ENCODE measurements at places on chromosomes 2 and 18.

GRCh38 chr2:205768815-205769494, 86.7 kb downstream of the NRP2 start:
- DNase-seq = no peak

DNA sequence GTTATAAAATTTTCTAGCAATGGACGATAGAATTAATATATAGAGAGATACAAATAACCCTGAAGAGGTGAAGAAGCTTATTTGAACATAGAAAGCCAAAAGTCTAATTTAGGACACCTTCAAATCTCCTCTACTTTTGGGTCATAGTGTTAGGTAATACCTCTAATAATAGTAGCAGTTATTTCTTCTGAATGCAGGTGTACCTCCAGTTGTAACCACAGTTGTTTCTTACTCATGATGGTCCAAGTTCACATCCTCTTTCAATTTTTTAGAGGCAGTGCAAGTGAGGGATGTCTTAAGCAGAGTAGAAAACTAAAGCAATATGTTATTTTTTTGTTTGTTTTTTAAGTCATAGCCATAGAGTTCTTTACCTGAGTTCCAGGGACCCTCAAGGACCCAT, 429.5 kb downstream of the CCDC85A start:
- DNase-seq = no peak

- DNase-seq = no peak
These were observed 215.9 kb upstream of the HDAC4 start for GRCh38 chr2:239616729-239617128.

DNA sequence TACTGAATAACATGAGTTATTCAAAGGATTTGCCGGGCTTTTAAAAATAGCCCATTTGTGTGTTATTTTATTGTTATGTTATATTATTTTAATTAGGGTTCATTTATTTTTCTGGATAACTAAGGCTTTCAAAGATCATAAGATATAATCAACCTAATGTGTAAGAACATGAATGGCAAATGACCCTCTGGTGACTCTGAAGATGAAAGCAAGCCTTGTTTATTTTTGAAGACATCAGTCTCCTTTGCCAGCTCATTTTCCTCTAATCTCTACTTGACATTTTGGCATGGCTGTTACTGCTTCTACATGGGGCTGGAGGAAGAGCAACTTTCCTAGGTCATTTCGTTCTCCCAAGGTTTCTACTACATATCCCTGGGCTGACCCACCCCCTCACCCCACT, 10.6 kb downstream of the FAP start:
- no peak for DNase-seq

GRCh38 chr2:218152172-218152571, 14.6 kb downstream of the CXCR1 start:
- DNase-seq = no peak

DNA sequence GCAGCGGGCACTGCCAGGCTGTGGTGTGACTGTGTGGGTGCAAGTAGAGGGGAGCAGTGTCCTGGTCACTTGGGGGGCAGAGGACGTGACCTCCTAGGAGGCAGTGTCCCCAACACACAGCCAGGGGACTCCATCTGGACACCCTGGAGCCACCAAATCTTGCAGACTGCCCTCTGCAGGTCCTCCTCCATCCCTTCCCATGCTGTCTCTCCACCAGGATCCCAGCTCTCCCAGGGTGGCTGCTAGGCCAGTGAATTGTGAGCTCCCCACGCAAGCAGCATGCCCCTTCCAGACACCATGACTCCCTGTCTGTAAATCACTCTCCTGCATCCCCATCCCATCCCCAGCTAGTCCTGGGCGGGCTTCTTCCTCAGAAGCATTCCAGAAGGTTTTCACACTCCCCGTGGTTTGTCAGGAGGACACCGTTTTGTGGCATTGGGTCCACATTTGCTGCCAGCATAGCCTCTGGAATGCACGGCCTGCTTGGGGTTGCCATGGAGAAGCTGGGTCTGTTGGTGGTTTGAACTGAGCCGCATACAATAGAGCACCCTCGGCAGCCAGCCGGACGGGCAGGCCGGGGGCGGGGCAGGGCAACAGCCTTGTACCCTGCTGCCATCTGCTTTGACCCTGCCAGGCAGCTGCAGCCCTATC, 210.7 kb downstream of the KLHL29 start:
- DNase-seq = no peak

- no peak for DNase-seq
These were observed 8.1 kb downstream of the TEX44 start for GRCh38 chr2:231600619-231601355.

- no peak for DNase-seq
These were observed 162.3 kb upstream of the ZEB2 start for GRCh38 chr2:144682248-144682647.

DNA sequence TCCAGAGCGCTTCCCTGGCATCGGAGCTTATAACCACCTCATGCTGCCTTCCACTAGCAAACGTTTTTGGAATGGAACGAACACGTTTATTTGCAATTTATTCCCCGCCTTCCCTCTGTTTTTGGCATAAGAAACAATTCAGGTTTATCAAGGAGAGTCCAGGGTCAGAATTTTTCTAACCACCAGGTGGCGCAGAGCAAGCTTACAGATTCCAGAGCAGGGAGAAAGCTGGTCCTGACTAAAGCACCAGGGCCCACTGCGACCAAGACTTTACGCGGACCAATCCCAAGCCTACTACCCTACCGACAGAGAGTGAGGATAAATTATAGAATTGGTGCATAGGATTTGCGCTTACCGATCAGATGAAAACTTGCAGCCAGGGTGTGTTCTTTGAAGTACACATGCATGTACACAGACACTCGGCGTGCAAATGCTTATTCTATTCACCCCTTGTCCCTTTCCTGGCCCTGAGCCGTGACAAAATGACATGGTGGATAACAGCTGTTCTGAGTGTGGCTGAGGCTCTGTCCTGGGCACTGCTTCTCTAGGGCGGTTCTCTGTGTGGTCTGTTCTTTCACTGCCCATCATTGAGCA, 34.7 kb downstream of the NAPG start:
- DNase-seq = peak; percentile 69

GRCh38 chr2:11391942-11392266, 47.5 kb upstream of the ROCK2 start:
- DNase-seq = no peak

- DNase-seq = no peak
These were observed 18.9 kb downstream of the KRTCAP3 start for GRCh38 chr2:27461118-27461517.

DNA sequence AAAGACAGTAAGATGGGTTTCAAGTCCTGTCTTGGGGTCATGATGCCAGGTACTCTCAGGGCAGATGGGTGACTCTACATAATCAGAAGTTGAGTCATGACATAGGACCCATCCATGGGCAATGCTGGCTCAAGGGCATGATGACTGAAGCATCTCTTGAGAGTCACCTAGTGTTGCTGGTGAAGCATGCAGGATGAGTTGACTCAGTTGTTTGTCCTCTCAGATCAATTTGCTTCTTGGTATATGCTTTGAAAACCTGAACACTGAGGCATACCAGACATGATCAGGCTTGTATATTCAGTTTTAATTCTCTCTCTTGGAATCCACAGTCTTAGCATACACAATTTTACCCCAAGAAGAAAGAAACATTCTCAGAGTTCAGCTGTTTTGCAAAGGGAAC, 658.9 kb upstream of the NXPH2 start:
- DNase-seq = no peak

GRCh38 chr2:170228429-170228828, 50.5 kb downstream of the MYO3B start:
- no peak for DNase-seq

- no peak for DNase-seq
These were observed 39.6 kb upstream of the CRACDL start for GRCh38 chr2:98975611-98976010.

DNA sequence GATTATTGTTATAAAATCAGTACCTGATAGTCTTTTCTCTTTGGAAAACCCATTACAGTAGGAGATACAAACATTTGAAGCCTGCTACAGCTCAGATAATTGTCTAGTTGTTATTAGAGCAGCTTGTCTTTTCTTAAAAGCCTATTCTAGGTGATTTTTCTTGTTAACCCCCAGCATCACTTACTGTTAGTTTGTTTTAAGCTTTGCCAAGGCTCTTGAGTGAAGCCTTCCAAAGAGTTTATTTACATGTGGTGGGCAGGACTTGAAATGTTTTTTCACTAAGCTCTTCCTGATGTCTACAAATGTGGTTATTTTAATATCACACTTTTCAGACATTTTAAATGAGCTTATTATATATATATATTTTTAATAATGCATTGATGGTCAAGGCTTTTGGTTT, 791.3 kb downstream of the PLCL1 start:
- no peak for DNase-seq

DNA sequence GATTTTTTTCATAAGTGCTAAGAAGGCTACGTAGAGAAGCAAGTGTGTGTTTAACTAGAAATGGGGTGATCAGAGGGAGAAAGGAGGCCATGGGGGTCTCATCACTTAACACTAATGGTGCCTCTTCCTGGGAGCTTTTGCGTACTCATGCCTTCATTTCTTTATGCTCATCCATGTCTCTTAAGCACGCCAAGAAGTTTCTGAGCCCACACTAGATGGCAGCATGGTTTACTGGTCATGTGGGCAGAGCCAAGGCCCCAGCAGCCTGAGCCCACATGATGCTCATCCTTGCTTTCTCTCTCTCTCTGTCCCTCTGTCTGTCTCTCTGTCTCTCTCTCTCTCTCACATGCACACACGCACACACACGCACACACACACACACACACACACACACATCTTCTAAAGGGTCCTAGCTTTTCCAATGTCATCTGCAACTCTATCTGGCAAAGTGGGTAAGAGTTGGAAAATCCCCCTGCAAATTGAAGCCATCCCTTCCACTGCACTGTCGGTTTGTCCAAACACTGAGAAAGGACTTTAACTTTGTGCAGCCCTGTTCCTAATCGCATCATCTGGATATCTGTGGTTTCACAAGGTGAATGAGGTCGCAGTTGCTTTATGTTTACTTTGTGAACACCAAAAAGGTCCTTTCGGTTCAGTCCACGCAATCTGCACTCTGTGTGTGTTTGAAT, 137.1 kb upstream of the CCDC68 start:
- peak; percentile 36 for DNase-seq

DNA sequence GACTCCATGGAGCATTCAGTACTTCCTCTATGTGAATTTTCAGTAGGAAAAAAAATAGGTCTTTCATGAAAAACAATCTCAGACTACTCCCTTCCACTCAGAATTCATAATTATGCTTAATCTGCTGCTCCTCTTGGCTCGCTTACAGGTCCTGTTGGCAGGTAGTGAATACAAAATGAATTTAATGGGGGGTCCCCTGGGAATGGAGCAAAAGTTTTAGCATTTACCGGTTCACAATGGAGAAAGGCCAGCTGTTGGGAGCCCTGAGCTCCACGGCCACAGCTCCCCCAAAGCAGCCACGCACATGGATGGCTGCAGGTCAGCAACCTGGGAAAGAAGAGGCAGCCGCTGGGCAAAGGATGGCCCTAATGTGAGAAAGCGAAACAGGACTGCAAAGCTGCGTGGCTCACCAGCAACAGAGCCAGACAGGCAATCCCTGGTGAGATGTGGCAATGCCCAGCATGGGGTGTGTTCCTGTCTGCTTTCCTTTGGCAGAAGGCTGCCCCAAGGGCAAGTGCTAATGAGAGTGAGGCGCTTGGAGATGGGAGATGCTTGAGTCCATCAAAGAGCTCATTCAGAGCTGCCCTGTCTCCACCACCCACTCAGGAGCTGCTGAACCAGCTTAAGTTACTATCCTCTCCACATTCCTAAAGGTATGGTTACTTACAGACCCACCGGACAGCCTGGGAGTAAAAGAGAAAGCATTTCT, 447.4 kb downstream of the EPHA4 start:
- no peak for DNase-seq
